ENCODE measurements at places on chromosomes 5 and 9. TPM values are rescaled to one million over a fixed set of nuclear protein-coding genes. Genes with fewer than 3 reads are reported as not detected.

Gene CCL27
- not detected for total RNA-seq

- H3K4me3 ChIP-seq, result no peak overlapping the region
- H3K4me1 ChIP-seq, result no peaks in the 10 kb centered on the region
- H3K27me3 ChIP-seq, result no peaks in the 10 kb centered on the region
- H3K27ac ChIP-seq, result no peak overlapping the region
- no peaks in the 10 kb centered on the region for H3K36me3 ChIP-seq
Measured at GRCh38 chr5:153456354-153456753, 34.1 kb upstream of the GRIA1 start.

DNA sequence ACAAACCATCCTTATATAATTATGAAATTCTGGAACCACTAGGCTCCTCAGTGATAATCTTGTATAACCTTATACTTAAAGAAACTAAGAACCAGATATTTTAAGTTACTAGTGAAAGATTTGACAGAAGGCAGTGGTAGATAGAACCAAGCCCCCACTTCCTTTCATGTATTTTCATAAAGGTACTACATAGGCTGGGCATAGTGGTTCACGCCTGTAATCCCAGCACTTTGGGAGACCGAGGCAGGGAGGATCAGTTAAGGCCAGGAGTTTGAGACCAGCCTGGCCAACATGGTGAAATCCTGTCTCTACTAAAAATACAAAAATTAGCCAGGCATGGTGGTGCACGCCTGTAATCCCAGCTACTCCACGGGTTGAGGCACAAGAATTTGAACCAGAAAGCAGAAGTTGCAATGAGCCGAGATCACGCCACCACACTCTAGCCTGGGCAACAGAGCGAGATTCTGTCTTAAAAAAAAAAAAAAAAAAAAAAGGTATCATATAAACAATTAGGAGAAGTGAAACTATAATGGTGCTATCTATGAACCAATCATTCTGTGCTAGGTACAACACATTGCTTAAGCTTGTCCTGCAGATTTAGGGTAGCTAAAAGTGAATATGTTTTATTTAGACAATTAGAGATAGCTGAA, 27.9 kb upstream of the DTWD2 start:
- H3K4me3 ChIP-seq, result no peak overlapping the region
- no peak for DNase-seq
- H3K27me3 ChIP-seq, result no peaks in the 10 kb centered on the region
- no peak overlapping the region for H3K27ac ChIP-seq

DNA sequence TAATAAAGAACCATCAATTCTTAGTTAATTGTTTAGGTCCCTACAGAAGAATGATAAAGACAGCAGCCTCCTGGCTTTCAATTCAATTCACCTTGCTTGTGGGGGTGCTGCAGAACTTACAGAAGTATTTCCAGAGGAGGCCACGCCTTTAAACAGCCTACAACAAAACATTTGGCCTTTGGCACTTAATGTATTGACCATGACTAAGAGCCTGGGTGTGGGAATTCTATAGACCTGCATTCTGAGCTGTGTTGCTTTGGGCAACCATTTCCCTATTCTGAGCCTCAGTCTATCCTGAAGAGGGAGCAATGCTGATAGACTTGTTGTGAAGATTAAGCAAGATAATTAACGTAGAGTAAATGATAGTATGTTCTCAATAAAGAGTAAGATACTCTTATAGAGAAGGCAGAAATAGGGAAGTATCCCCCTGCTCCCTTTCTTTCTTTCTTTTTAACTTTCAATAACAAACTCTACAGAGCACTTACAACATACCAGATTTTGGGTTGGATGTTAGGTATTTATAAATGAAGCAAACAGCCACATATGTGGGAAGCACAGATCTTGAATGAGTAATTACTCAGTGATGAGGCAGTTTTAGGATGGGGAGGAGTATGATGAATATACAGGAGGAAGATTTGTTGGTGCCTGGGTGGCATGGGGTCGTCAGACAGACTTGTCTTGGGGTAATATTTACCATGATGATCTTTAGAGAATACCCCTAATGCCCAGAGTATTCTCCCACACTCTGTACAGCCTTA, 28.4 kb downstream of the PAPPA start:
- H3K4me3 ChIP-seq, result no peak overlapping the region
- H3K27ac ChIP-seq, result no peak overlapping the region
- H3K27me3 ChIP-seq, result peaks cover 2% of the 10 kb centered on the region
- no peak for DNase-seq
- H3K36me3 ChIP-seq, result no peaks in the 10 kb centered on the region

Gene GOLGA1
- 14.1 TPM for total RNA-seq

- no peaks in the 10 kb centered on the region for H3K4me1 ChIP-seq
- H3K27me3 ChIP-seq, result no peaks in the 10 kb centered on the region
- no peaks in the 10 kb centered on the region for H3K36me3 ChIP-seq
- no peak for DNase-seq
- no peak overlapping the region for H3K4me3 ChIP-seq
Measured at GRCh38 chr9:13971966-13972655, 341.8 kb downstream of the NFIB start.

- no peak for DNase-seq
- H3K36me3 ChIP-seq, result peaks cover 8% of the 10 kb centered on the region
- peaks cover 2% of the 10 kb centered on the region for H3K27me3 ChIP-seq
Measured at GRCh38 chr5:159212657-159213462, 3.5 kb upstream of the RNF145 start.

DNA sequence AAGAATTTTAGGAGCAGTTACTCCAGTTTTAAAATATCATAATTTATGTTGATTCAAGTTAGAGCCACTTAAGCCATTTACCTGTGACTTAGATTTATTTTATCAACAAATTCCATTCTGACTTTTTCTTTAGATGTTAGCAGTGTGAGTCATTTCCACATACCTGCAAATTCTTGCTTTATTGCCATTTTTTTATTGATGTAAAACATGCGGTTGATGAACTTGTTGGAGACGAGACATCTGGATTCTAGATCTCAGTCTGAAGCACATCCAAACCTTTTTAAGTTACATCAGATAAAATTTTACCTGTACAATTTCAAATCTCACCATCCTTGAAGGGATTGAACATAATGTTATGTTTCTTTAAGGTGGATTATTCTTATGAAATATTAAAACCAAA, 240.9 kb downstream of the IRX1 start:
- H3K36me3 ChIP-seq, result no peaks in the 10 kb centered on the region
- no peaks in the 10 kb centered on the region for H3K4me1 ChIP-seq
- no peak for DNase-seq
- H3K27ac ChIP-seq, result no peak overlapping the region
- no peak overlapping the region for H3K4me3 ChIP-seq

- DNase-seq, result no peak
- no peaks in the 10 kb centered on the region for H3K27me3 ChIP-seq
- peaks cover 31% of the 10 kb centered on the region for H3K36me3 ChIP-seq
- H3K4me1 ChIP-seq, result peaks cover 8% of the 10 kb centered on the region
- no peak overlapping the region for H3K27ac ChIP-seq
- H3K4me3 ChIP-seq, result no peak overlapping the region
Measured at GRCh38 chr5:41843456-41844370, 26.5 kb downstream of the OXCT1 start.

- no peaks in the 10 kb centered on the region for H3K27me3 ChIP-seq
- peaks cover 82% of the 10 kb centered on the region for H3K4me1 ChIP-seq
- peak overlapping the region; percentile 64 for H3K4me3 ChIP-seq
- H3K36me3 ChIP-seq, result peaks cover 42% of the 10 kb centered on the region
Measured at GRCh38 chr9:129994882-129995281, 48.1 kb downstream of the FNBP1 start.

Gene TMEM252
- not detected for total RNA-seq

Gene TNC
- 1.2 TPM for total RNA-seq

- no peak overlapping the region for H3K4me3 ChIP-seq
- no peak for DNase-seq
- no peak overlapping the region for H3K27ac ChIP-seq
- H3K36me3 ChIP-seq, result no peaks in the 10 kb centered on the region
- H3K4me1 ChIP-seq, result peaks cover 4% of the 10 kb centered on the region
Measured at GRCh38 chr9:22031655-22032411, 22.7 kb upstream of the CDKN2B start.

DNA sequence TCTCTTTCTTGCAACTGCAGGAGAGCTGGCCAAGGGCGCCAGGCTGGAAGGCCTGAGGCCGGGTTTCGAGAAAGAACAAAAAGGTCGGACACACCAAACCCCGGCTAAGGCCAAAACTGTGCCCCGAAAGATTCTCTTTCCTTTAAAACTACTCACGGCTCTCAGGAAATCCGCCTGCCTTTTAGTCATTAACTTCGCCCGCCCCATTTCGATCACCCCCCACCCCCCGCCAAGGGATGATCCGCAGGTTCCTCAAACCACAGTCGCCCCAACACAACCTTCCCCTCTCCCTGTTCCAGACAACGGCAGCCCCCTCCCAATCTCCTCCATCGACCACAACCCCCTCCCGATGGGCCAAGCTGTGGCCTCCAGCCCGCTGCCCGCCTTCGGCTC, 536 bp downstream of the FEM1C start:
- H3K36me3 ChIP-seq, result peaks cover 60% of the 10 kb centered on the region
- peak overlapping the region; percentile 96 for H3K4me3 ChIP-seq
- H3K27me3 ChIP-seq, result no peaks in the 10 kb centered on the region
- peaks cover 43% of the 10 kb centered on the region for H3K4me1 ChIP-seq
- peak; percentile 71 for DNase-seq

Gene PURA
- total RNA-seq, result 12.0 TPM

GRCh38 chr9:4180907-4181605, 118.8 kb downstream of the GLIS3 start:
- no peak overlapping the region for H3K4me3 ChIP-seq
- H3K36me3 ChIP-seq, result no peaks in the 10 kb centered on the region
- H3K27me3 ChIP-seq, result no peaks in the 10 kb centered on the region
- H3K27ac ChIP-seq, result no peak overlapping the region

- peaks cover 2% of the 10 kb centered on the region for H3K36me3 ChIP-seq
- H3K27ac ChIP-seq, result no peak overlapping the region
- H3K4me1 ChIP-seq, result no peaks in the 10 kb centered on the region
- H3K27me3 ChIP-seq, result no peaks in the 10 kb centered on the region
- DNase-seq, result no peak
Measured at GRCh38 chr9:127185931-127186781, 63.7 kb upstream of the ANGPTL2 start.

Gene HTR4
- not detected for total RNA-seq

Gene SLU7
- total RNA-seq, result 46.4 TPM

Gene CERCAM
- total RNA-seq, result 1.0 TPM

DNA sequence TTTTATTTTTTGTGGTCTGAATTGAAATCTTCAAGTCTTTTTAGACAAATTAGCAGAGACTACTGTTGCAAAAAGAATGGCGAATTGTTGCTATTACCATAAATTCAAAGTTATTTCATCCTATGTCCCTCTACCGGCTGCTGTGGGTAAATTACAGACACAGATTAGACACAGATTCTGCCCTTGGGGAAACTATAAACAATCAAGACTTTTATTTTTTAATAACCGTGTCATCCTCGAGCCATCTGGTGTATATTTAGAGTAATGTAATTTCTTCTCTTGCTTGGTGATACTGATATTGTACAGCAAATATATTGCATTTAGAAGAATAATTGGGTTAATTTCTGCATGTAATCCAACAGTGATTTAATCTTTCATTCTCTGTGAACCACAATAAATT, 228.0 kb upstream of the ADAMTSL1 start:
- H3K4me1 ChIP-seq, result no peaks in the 10 kb centered on the region
- H3K27ac ChIP-seq, result no peak overlapping the region

GRCh38 chr9:91415290-91415689, 8.3 kb downstream of the NFIL3 start:
- H3K4me3 ChIP-seq, result peak overlapping the region; percentile 26
- peaks cover 5% of the 10 kb centered on the region for H3K27me3 ChIP-seq
- peaks cover 80% of the 10 kb centered on the region for H3K4me1 ChIP-seq
- H3K36me3 ChIP-seq, result peaks cover 42% of the 10 kb centered on the region
- peak; percentile 49 for DNase-seq

- H3K4me1 ChIP-seq, result no peaks in the 10 kb centered on the region
- no peak overlapping the region for H3K4me3 ChIP-seq
- H3K27ac ChIP-seq, result no peak overlapping the region
- no peak for DNase-seq
- peaks cover 42% of the 10 kb centered on the region for H3K27me3 ChIP-seq
Measured at GRCh38 chr5:72123764-72124376, 16.6 kb downstream of the MAP1B start.

GRCh38 chr9:110133059-110133458, 74.9 kb downstream of the C9orf152 start:
- H3K4me1 ChIP-seq, result peaks cover 5% of the 10 kb centered on the region
- peaks cover 21% of the 10 kb centered on the region for H3K36me3 ChIP-seq
- H3K27me3 ChIP-seq, result no peaks in the 10 kb centered on the region

Gene TEX48
- total RNA-seq, result 0.57 TPM

DNA sequence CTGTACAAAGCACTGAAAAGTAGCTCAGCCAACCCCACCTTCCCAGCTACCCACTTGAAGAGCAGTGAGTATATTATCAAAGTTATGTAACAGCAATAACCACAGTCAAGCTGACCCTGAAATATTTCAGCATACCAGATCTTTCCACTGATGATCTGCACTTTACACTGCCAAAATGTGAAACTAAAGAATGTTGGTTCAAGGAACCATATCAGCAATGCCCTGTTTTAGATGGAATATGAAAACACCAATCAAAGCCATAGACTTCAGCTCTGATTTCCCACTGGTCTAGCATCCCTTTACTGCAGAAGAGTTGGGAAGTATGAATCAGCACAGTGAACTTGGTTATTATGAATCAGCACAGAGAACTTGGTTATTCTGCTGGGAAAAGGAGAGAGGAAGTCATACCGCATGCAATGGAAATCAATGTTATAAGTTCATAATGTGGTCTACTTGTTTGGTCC, 20.0 kb downstream of the CEMIP2 start:
- H3K27me3 ChIP-seq, result no peaks in the 10 kb centered on the region

Gene PCDHGC5
- total RNA-seq, result not detected

DNA sequence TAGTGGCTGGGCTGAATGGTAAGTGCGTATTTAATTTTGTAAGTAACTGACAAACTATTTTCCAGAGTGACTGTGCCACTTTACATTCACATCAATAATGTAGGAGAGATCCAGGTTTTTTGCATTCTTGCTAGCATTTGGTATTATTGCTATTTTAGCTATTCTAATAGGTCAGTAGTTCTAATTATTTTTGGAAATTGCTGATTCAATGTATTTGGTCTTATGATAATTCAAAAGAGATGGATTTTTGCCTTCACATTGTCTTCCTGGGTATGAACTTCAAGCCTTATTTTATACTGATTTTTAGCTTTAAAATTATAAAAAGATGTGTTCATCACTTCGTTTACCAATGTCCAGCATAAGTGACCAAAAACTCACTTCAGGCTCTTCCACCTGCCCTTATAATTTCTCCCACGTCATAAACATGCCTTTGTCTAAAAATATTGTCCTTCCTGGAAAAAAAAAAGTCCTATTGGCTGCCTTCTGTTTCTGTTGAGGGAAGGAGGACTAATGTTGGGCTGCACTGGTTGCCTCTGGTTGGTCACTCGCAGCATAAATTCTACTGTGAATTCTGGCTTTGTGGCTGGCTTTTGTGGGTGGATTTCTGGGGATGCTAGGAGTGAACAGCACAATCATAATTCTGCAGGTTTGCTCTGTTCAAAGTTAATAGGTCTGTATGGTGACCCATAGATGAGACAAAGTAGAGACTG, 15.2 kb downstream of the FOXD1 start:
- no peak overlapping the region for H3K27ac ChIP-seq
- H3K36me3 ChIP-seq, result no peaks in the 10 kb centered on the region
- DNase-seq, result no peak
- peaks cover 53% of the 10 kb centered on the region for H3K27me3 ChIP-seq

GRCh38 chr5:38737976-38738375, 107.8 kb upstream of the OSMR start:
- H3K4me1 ChIP-seq, result no peaks in the 10 kb centered on the region
- no peak overlapping the region for H3K27ac ChIP-seq
- no peak overlapping the region for H3K4me3 ChIP-seq
- no peak for DNase-seq
- no peaks in the 10 kb centered on the region for H3K27me3 ChIP-seq

Data from activated CD4-positive, alpha-beta memory T cell treated with anti-CD3 and anti-CD28 coated beads for 36 hours (primary cell).